ENCODE measurements at places on chromosomes 1 and 21. TPM values are rescaled to one million over a fixed set of nuclear protein-coding genes. Genes with fewer than 3 reads are reported as not detected.

The TFF1 gene
- total RNA-seq, result 8.6 TPM

The CELA3B gene
- not detected for total RNA-seq

The TEKT2 gene
- total RNA-seq, result not detected

The SDC3 gene
- 35.4 TPM for total RNA-seq

The MX2 gene
- 16.9 TPM for total RNA-seq

The TSACC gene
- total RNA-seq, result not detected

The ATP6V1G3 gene
- not detected for total RNA-seq

The NHLH1 gene
- not detected for total RNA-seq

The GJA8 gene
- total RNA-seq, result not detected

The KLF17 gene
- total RNA-seq, result not detected
